Mucosa of descending colon (tissue), 3 donors: ENCODE measurements at places on chromosomes 2 and 18. TPM values are rescaled to one million over a fixed set of nuclear protein-coding genes. Genes with fewer than 3 reads are reported as not detected.

DNA sequence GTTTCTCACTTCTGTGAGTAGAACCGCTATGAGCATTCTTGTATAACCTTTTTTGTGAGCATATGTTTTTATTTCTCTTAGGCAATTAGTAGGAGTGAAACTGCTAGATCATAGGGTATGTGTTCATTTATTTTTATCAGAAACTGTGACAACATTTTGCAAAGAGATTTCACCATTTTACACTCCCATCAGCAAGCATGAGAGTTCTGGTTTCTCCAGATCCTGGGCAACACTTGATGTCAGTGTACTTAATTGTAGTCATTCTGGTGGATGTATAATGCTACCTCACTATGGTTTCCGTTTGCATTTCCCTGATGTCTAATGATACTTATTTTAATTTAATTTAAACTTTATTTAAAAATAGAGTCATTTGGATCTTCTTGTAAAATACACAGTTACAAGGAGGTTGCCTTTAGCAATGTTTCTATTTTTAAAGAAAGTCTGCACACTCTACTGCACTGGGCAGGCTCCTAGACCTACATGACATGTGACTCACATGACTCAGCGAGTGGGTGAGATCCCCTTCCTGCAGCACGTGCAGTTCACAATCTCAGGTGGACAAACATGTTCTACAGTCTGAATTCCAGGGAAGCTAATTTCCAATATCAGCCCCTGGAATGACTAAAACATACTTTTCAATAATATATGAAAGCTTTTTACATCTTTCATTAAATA, 127.0 kb upstream of the BCL2L11 start:
- no peak for DNase-seq

FIGN gene
- 0.84 TPM for total RNA-seq

- DNase-seq, result no peak
These were observed 37.8 kb downstream of the RDH14 start for GRCh38 chr2:18522484-18523146.

TACR1 gene
- total RNA-seq, result 1.0 TPM

GRCh38 chr18:48540251-48541025, 1.6 kb downstream of the CTIF start:
- peak; percentile 81 for DNase-seq

PDE6D gene
- total RNA-seq, result 18.6 TPM

DNA sequence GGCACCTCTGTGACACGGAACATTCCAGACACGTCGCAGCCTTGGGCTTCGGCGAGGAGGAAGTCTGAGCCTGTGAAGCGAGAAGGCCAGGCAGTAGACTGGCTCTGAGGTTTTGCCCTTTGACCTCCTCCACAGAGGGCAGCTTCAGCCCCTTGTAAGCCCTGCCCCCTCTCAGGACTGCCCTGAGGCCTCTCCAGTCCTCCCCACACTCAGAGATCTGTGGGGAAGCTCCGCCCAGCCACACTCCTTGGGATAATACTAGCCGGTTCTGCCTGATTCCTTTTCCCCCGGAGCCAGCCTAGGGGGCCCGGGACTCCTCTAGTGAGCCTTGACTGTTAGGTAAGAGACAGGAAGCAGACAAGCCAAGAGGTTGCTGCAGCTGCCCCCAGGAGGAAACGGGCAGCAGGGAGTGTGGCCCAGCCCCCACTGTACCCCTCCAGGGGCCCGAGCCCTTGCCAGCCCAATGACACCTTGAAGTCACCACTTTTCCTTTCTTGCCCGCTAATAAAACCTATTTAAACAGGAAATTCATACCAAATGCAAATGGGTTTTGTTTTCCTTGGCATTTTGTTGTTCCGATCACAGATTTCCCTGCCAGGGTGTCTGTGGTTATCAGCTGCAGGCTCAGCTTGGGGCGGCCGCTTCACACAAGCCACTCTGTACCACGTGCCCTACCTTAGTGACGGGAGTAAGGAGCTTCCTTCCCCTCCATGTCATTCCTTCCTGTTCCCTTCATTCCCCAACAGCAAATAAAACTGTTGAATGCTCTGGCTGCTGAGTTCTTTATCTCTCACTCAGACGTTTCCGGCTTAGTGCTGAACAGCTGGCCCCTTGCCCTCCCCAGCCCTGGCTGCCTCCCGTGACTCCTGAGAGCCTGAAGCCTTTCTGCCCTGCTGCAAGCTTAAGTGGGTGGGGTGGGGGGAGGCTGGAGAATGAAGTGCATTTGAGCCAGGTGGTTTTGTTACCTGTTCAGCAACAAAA, 124.7 kb downstream of the CABLES1 start:
- peak; percentile 81 for DNase-seq

AQP12A gene
- not detected for total RNA-seq

GRCh38 chr18:78732273-78733210, 247.1 kb upstream of the SALL3 start:
- peak; percentile 22 for DNase-seq

- DNase-seq, result no peak
These were observed 5.3 kb upstream of the FOSL2 start for GRCh38 chr2:28387082-28387960.

- no peak for DNase-seq
These were observed 202.8 kb downstream of the STK39 start for GRCh38 chr2:168044579-168044978.

COL4A4 gene
- 0.44 TPM for total RNA-seq

DNA sequence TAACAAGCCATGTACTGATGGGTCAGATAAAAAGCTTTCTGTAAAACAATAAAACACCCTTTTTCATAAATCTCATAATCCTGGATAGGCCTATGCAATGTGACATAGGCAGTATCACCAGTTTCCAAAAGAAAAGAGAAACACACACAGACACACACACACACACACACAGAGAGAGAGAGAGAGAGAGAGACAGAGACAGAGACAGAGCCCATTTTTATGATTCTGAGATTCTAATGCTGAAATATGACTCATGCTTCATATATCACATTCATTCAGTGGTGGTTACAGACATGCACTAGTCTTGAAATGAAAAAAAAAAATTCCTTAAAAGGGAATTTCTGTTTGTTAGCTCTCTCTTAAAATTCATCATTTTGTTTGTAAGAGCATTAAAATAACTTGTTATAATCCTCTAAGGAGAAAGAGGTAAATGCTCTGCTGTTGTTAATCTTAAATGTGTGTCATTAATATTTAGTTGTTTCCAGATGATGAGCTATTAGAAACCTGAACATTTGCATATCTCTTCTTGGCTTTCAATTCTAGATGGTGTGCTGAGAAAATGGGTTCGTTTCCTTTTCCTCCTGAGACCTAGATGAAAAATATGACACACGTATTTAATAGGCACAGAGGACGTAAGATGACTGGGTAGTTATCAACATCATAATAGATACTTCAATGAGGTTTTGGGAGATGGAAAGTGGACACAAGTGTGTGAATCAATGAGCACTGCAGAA, 1598.7 kb upstream of the ACVR2A start:
- no peak for DNase-seq

- no peak for DNase-seq
These were observed 67.0 kb downstream of the GALR1 start for GRCh38 chr18:77316641-77317040.

EVX2 gene
- total RNA-seq, result 0.12 TPM

- DNase-seq, result no peak
These were observed 271.3 kb downstream of the ICOS start for GRCh38 chr2:204207866-204208265.

- DNase-seq, result no peak
These were observed 48.2 kb downstream of the COL4A4 start for GRCh38 chr2:227115761-227116160.

LIMS4 gene
- total RNA-seq, result 0.93 TPM

DNA sequence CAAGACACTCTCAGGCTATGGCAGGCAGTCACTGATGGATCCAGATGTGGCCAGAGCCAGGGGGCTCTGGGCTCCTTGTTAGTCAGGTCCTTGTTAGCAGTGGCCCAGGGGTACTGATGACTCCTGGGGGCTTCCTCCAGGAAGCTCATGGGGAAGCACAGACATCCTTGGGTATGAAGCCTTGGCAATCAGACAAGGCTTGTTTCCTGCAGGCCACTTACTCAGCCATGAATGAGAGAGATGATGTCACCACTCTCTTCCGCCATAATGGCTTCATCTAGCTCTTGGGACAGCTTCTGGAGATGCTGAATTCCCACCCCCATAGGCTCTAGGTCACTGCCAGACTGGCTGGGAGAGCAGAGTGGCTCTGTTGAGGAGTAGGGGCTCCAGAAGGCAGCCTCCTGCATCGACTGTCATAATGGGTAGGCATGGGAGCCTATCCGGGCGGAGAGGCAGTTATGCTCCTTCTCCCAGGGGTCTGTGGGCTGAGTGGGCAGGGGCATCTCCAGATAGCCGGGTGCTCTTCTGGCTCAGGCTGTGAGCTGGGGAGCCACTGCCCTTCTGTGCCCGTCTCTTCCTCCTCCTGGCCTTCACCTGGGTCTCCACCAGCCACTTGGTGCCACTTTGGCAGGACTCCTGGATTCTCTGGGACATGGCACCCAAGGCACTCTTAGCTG, 40.2 kb upstream of the BMPR2 start:
- no peak for DNase-seq

- DNase-seq, result no peak
These were observed 296.8 kb upstream of the SPRED2 start for GRCh38 chr2:65729246-65729645.

DNA sequence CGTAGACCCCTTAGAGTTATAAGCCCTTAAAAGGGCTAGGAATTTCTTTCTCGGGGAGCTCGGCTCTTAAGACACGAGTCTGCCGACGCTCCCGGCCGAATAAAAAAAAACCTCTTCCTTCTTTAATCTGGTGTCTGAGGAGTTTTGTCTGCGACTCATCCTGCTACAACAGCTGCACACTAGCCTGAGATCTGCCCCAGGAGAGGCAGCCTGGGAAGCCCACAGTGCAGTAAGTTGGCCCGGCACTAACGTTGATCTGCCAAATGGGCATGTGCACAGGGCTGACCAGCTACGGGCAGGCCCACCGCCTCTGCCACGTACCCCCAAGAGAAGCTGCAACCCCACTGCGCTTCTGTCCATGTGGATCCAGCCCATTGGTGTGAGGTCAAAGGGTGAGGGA, 8.4 kb upstream of the LIMS2 start:
- no peak for DNase-seq

CYB5A gene
- total RNA-seq, result 183 TPM

DNA sequence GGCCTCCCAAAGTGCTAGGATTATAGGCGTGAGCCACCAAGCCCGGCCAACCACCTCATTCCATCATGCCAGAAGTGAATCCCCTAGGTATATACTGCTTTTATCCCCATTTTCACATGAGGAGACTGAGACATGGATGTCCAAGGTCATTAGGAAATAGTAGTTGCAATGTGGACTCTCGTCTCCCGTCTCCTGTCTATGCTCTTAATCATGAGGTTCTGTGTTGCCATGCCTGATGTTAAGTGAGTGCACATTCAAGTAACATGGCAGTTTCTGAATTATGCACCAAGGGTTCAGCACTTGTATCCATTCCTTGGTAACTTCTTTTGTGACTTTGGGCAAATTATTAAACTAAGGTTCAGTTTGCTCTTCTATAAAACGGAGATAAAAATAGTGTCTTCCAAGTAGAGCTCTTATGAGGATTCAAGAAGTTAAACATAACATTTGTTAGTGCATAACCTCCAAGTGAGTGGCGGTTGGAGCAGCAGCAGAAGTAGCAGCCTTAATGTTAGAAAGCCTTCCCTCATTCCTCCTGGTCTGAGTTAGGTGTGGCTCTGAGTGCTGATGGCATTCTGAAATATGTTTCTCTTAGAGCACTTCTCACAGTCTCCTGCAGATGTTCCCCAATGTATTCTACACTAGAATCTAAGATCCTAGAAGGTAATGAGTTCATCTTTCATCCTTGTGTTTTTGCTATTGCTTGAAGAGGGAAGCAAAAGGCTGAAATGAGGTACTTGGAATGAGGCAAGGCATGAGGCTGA, 21.9 kb downstream of the SOCS6 start:
- no peak for DNase-seq

DNA sequence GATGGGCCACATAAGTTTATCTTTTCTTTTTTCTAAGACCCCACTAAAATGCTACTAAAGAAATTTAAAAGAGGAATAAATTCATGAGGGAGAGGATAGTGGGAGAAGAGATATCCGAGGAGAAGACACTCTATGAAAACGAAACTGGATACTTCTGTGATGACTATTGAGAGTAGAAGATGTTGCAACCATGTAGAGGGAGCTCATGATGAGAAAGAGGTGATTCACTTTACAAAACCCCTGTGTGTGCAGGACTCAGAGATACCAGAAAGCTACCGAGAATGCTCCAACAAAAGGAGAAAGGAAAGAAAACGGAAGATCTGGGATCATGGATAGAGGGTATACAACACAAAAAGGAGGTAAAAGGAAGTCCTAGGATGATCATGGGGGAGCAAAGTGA, 34.9 kb downstream of the SLC38A11 start:
- no peak for DNase-seq

DNA sequence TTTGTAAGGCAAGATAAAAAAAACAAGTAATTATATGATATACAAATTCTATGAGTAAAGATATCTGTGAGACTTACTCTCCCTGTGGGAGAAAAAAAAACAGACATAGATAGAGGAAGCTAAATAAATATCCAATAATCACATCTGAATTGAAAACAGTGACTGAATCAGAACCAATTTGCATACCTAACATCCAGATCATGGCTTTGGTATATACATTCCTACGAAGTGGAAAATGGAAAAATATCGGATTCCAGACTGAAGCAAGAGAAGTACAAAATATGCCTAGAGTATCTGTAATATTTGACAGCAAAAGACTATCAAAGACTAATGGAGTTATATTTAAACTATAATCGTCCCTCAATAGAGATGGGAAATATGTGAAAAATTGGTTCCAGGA, 1108.1 kb upstream of the CHAC2 start:
- no peak for DNase-seq

DNA sequence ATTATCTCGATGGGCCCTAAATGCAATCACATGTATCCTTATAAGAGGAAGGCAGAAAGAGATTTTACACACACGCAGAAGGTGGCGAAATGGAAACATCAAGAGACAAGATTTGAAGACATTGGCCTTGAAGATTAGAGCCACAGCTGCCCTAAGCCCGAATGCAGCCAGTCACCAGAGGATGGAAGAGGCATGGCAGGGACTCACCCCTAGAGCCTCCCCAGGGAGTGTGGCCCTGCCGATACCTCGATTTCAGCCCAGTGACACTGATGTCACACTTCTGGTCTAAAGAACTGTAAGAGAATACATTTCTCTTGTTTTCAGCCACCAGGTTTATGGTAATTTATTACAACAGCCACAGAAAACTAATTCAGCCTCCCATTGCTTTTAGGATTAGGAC, 17.4 kb downstream of the TTC39C start:
- no peak for DNase-seq

DNA sequence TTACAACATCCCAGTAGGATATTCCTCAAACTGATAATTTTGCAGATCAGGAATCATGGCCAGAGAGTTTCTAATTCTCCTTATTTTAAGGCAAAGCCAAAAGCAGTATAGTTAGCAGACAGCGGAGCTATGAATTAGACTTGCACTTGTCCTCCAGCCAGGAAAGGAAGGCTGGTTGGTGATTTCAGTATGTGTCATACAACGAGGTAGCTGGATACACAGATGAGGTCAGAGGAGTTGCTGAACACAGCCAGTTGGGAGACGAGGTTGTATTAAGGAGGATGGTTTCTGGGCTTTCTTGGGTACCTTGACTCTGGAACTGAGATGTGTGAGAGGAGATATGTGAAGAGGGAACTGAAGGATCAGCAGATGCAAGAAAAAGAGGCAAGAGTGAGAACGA, 185.2 kb downstream of the SOX11 start:
- no peak for DNase-seq

CLEC4F gene
- total RNA-seq, result 0.14 TPM
